ENCODE measurements at places on chromosomes 1 and 21.

DNA sequence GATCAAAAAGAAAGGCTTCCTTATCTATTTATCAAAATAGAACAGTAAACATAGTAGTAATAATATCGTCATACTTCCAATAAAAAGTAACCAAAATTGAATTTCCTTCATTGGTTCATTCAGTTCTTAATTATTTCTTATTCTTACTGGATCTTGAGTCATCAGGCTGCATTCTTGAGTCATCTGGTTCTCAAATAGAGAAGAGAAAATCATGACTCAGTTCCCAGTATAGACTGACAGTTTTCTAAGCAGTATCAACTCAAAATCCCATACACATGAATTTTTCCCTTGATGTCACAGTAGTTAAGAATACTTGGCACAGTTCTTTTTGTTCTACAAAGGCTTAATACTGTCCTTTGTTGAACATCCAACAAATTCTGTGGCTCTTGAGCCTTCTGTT is 626.9 kb upstream of the ADGRL4 start:
- H3K4me1 ChIP-seq, result no peaks in the 10 kb centered on the region
- no peak for DNase-seq
- no peak overlapping the region for H3K4me3 ChIP-seq
- H3K27ac ChIP-seq, result no peak overlapping the region
- no peaks in the 10 kb centered on the region for H3K27me3 ChIP-seq
- no peaks in the 10 kb centered on the region for H3K36me3 ChIP-seq

GRCh38 chr1:108556066-108556465 is 3.8 kb upstream of the EEIG2 start:
- H3K4me1 ChIP-seq, result peaks cover 7% of the 10 kb centered on the region
- no peak for DNase-seq
- no peak overlapping the region for H3K27ac ChIP-seq
- no peaks in the 10 kb centered on the region for H3K36me3 ChIP-seq

- H3K27me3 ChIP-seq, result no peaks in the 10 kb centered on the region
- no peak overlapping the region for H3K4me3 ChIP-seq
- H3K4me1 ChIP-seq, result no peaks in the 10 kb centered on the region
- H3K36me3 ChIP-seq, result no peaks in the 10 kb centered on the region
Measured at GRCh38 chr1:71885171-71885570, 397.2 kb downstream of the NEGR1 start.

- H3K4me1 ChIP-seq, result peaks cover 47% of the 10 kb centered on the region
- H3K27me3 ChIP-seq, result no peaks in the 10 kb centered on the region
- peak within 1 kb of the TSS; percentile 93 for H3K27ac ChIP-seq
- peak; percentile 29 for DNase-seq
Measured at GRCh38 chr1:35807614-35808449, at the start of gene AGO4. Gene AGO4, plus strand, starts transcription at chr1:35808016. Its CDS starts 401 bp downstream, at chr1:35808417.

DNA sequence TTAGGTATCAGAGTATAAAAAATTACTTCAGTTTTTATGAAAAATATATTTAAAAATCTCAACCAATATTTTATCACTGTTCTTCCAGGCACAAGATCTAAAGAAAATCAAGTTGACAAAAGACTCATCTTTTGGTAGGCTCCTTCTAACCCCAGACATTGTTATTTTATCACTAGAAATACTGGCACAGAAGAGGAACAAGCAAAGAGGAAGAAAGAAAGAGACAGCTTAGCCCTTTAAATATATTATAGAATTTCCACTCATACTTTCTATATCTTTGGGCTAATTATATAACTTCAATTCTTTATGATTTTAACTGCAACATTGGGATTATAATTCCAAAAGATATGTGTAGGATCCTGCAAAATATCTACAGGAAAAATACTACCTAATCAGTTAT is 32.4 kb downstream of the SPTA1 start:
- H3K27me3 ChIP-seq, result peaks cover 12% of the 10 kb centered on the region
- H3K27ac ChIP-seq, result no peak overlapping the region
- no peak overlapping the region for H3K4me3 ChIP-seq

DNA sequence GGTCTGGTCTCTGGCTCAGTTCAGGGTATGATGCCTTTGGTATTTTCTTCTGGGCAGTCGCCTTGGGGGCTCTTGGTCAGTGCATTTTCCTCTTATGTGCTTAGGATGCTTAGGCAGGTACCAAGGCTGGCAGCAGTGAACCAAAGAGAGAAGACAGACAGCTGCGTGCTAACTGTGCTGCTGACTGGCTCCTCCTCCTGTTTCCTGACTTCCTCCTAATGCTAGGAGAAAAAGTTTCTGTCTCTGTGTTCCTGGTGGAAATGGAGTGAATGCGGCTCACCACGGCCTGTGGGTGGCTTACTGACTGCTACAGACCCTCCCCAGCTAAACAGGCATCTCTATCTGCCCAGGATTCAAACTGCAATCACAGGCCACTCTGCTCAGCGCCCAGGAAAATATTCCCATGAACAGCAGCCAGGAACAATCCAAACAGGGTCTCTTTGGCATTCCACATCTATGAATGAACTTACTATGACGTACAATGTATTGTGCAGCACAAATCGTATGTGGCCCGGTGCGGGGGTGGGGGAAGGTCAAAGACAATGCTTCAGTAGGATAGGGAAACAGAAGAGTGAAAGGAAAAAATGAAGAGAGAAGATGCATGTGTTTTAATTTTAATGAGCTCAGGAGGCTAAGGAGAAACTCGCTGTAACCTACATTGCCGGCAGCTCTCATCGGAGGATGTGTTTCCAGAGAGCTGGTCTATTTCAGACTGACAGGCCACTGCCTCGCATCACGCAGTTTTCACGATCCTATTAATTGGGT is 2.8 kb downstream of the ABCG1 start:
- DNase-seq, result no peak
- H3K27me3 ChIP-seq, result no peaks in the 10 kb centered on the region
- H3K36me3 ChIP-seq, result peaks cover 21% of the 10 kb centered on the region
- no peak overlapping the region for H3K4me3 ChIP-seq

DNA sequence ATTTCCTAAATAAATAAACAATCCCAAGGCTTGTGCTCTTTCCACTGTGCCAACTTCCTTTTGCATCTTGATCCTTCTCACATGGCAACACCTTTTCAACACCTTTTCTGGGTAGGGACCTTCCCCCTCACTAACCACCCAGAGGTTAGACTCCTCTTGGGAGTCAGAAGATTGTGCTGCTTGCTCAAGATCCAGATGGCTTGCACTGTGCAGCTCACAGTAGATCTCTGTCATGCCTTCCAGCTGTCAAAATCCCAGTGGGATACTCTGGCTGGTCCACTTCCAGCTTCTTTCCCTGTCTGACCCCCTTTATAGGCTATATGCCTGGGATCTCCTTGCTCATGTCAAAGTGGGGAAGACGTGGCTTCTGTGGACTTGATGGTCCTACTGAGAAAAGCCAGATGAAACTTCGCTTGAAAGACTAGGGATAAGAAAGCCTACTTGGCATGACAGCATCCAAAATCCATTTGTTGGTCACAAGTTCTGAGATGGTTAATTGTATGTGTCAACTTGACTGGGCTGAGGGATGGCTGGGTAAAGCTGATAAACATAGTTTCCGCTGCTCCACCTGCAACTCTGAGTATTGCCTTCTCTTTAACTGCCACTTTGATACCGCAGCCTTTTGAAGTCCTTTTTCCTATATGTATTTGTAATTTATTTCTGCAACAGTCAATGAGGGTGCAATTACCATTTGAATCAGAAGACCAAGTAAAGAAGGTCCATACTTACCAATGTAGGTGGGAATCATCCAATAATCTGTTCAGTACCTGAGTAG is 74.5 kb downstream of the S1PR1 start:
- peaks cover 75% of the 10 kb centered on the region for H3K4me1 ChIP-seq
- H3K27ac ChIP-seq, result peak overlapping the region; percentile 98
- peak overlapping the region; percentile 73 for H3K4me3 ChIP-seq
- H3K27me3 ChIP-seq, result no peaks in the 10 kb centered on the region

DNA sequence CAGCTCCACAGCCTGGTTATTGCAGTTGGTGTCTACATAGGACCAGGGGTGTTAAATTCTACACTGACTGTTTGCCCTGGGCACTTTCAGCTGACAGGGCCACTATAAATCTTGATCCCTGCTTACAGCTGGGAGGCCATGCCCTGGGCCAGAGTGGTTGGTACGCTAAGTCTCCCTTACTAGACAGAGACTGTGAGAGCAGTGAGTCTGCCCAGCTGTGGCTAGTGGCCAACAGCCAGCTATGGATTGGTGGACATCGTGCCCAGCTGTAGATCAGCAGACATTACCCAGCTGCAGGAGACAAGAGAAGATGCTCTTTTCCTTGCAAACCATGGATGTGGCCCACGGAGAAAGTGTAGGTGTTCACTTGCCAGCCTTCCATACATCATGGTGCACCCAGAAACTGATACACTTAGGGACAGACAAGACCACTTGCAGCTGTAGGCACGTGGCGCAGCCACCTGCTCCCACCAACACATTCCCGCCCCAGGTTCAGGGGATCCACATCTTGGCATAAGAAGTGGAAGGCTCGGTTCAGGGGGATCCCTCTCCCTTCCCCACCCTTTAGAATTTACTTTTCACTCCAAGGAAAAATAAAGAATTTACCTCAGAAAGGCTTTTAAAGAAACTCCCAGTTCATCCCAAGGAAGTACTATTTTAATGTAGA is 16.4 kb upstream of the PAX7 start:
- H3K27me3 ChIP-seq, result peaks cover 23% of the 10 kb centered on the region
- DNase-seq, result no peak
- H3K36me3 ChIP-seq, result no peaks in the 10 kb centered on the region
- no peak overlapping the region for H3K27ac ChIP-seq
- no peak overlapping the region for H3K4me3 ChIP-seq
- H3K4me1 ChIP-seq, result no peaks in the 10 kb centered on the region

DNA sequence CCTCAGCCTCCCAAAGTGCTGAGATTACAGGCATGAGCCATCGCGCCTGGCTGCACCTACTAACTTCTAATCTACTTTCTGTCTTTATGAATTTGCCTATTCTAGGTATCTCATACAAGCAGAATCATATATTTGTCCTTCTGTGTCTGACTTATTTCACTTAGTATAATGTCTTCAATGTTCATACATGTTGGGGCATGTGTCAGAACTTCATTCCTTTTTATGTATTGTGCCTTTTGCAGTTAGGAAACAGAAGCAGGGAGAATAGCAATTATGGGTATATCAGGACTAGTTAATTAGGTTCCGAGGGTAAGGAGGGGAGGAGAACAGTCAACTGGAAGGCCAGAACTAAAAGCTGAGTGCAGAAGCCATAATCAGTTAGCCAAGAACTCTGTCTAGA is 18.0 kb upstream of the NIBAN1 start:
- H3K27ac ChIP-seq, result no peak overlapping the region
- no peak for DNase-seq
- H3K4me3 ChIP-seq, result no peak overlapping the region
- no peaks in the 10 kb centered on the region for H3K4me1 ChIP-seq
- H3K27me3 ChIP-seq, result peaks cover 26% of the 10 kb centered on the region

DNA sequence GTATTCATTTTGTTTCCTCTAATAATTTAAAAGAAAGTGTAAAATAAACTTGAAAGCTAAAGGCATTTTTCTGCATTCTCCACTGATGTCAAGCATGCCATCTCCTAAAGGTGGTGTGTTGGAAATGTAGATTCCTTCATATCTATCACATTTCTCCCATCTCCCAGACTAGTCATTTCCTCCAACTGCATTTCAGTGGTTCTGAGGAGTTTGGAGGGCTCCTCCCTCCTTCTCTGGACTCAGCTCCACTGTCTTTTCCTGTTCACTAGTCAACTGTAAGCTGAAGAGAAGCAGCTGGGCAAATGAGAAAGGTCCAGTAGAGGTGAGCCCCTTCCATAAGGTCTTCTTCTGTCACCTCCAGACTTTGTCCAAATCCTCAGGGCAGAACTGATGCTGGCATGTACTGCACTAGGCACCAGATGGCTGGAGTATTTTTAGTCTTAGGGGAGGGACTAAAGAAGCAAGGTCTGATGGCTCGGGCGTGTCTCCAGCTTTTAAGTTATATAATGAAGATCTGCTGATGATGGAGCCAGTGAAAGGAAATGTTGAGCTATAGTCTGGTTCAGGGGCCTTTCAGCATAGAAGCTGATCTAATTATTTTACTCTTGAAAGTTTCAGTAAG is 186.1 kb downstream of the NTNG1 start:
- H3K36me3 ChIP-seq, result no peaks in the 10 kb centered on the region
- DNase-seq, result no peak
- H3K4me3 ChIP-seq, result no peak overlapping the region
- peaks cover 5% of the 10 kb centered on the region for H3K27me3 ChIP-seq
- no peak overlapping the region for H3K27ac ChIP-seq

- DNase-seq, result no peak
- H3K36me3 ChIP-seq, result no peaks in the 10 kb centered on the region
- H3K4me1 ChIP-seq, result peaks cover 3% of the 10 kb centered on the region
- no peaks in the 10 kb centered on the region for H3K27me3 ChIP-seq
Measured at GRCh38 chr1:228073857-228074545, 8.5 kb upstream of the ARF1 start.

- no peak for DNase-seq
- no peak overlapping the region for H3K27ac ChIP-seq
- no peak overlapping the region for H3K4me3 ChIP-seq
- H3K4me1 ChIP-seq, result no peaks in the 10 kb centered on the region
- H3K27me3 ChIP-seq, result no peaks in the 10 kb centered on the region
- H3K36me3 ChIP-seq, result no peaks in the 10 kb centered on the region
Measured at GRCh38 chr1:190491404-190491803, 13.7 kb upstream of the BRINP3 start.

DNA sequence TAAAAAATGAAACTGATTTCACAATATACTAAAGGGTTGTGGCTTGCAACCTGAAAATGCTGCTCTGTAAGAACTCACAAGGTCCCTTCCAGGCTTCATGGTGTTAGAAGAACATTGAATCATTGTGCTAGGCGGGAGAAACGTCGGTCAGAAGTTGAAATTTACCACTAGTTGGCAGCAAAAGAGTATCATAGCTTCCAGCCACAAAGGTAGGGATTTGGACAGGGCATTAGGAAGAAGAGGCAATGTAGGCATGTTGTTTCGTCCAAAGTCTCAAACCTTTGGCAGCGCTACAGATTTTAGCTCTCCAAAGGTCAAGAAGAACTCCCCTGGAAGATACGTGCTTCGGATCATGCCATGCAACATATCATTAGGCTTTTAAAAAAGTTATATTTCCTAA is 62.5 kb upstream of the ZP4 start:
- no peaks in the 10 kb centered on the region for H3K4me1 ChIP-seq
- H3K36me3 ChIP-seq, result no peaks in the 10 kb centered on the region
- H3K27ac ChIP-seq, result no peak overlapping the region
- no peak for DNase-seq
- H3K27me3 ChIP-seq, result no peaks in the 10 kb centered on the region

GRCh38 chr1:47991673-47992072 is 5.5 kb downstream of the TRABD2B start:
- peaks cover 27% of the 10 kb centered on the region for H3K27me3 ChIP-seq
- H3K4me1 ChIP-seq, result peaks cover 6% of the 10 kb centered on the region
- no peak overlapping the region for H3K4me3 ChIP-seq
- no peaks in the 10 kb centered on the region for H3K36me3 ChIP-seq
- DNase-seq, result no peak

GRCh38 chr1:169072945-169073725 is 33.4 kb upstream of the ATP1B1 start:
- H3K4me3 ChIP-seq, result no peak overlapping the region
- H3K36me3 ChIP-seq, result no peaks in the 10 kb centered on the region
- no peak overlapping the region for H3K27ac ChIP-seq

DNA sequence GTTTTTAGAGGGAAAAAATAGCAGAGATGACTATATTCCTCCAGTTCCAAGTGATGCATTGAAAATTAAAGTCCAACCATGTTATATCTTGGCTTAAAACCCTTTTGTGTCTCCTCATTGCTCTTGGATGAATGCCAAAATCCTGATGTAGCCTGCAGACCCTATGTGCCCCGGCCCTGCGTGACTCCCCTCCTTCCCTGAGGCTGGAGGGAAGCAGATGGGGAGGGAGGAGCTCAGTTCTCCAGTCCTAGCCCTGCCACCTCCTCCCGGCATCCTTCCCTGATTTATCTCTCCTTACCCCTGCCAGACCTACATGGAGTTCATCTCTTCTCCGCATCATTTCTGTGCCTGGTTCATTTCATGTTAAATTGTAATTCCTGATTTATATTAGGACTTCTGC is 397.4 kb downstream of the PTPRU start:
- no peak overlapping the region for H3K4me3 ChIP-seq
- no peaks in the 10 kb centered on the region for H3K36me3 ChIP-seq
- no peaks in the 10 kb centered on the region for H3K27me3 ChIP-seq
- no peaks in the 10 kb centered on the region for H3K4me1 ChIP-seq
